ENCODE measurements at places on chromosomes 7 and 10.

DNA sequence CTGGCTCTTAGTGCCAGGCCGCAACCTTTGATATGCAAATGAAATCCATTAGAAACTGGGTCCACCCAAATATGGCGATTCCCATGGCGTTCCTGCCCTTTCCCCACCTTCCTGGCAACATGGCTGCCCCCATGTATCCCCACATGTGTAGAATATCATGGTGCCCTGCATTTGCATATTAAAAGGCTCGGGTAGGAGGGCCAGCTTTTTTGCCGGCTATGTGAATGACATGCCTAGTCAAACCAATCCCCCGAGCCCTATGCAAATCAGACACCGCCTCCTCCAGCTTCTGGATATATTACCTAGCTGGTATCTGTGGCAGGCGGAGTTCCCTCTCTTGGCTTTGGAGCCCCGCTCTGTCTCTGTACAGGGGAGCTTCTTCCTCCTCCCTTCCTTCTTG lies 18.3 kb downstream of the MMS19 start:
- H3K27me3 ChIP-seq: no peaks in the 10 kb centered on the region
- DNase-seq: no peak
- H3K36me3 ChIP-seq: peaks cover 70% of the 10 kb centered on the region
- H3K4me3 ChIP-seq: no peak overlapping the region

GRCh38 chr7:158766570-158767281 lies 62.1 kb upstream of the NCAPG2 start:
- H3K36me3 ChIP-seq: peaks cover 26% of the 10 kb centered on the region
- no peaks in the 10 kb centered on the region for H3K27me3 ChIP-seq
- H3K4me3 ChIP-seq: no peak overlapping the region
- H3K4me1 ChIP-seq: no peaks in the 10 kb centered on the region
- no peak for DNase-seq

DNA sequence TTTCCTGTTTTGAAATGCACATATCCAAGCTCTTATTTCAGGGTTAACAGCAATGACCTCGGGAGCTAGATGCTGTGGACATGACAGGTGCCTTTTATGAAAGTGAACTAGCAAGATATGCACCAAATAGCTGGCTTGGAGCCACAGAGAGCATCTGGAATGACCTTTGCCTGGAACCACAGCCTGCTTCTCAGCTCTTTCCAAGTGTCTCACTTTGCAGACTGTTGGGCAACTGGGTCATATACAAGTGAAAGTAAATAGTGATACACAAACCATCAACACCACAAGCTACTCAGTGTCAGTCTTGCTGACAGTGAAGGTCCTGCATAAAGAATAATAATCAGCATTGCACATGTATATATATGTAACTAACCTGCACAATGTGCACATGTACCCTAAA lies 183.5 kb downstream of the RNF133 start:
- no peak overlapping the region for H3K4me3 ChIP-seq
- DNase-seq: no peak
- H3K27ac ChIP-seq: no peak overlapping the region
- no peaks in the 10 kb centered on the region for H3K4me1 ChIP-seq
- H3K36me3 ChIP-seq: no peaks in the 10 kb centered on the region
- H3K27me3 ChIP-seq: no peaks in the 10 kb centered on the region

GRCh38 chr10:75739414-75740143 lies 308.2 kb downstream of the LRMDA start:
- H3K36me3 ChIP-seq: no peaks in the 10 kb centered on the region
- peaks cover 2% of the 10 kb centered on the region for H3K4me1 ChIP-seq
- no peak overlapping the region for H3K27ac ChIP-seq
- no peaks in the 10 kb centered on the region for H3K27me3 ChIP-seq
- no peak for DNase-seq
